ENCODE measurements at places on chromosomes 5 and 9.

DNA sequence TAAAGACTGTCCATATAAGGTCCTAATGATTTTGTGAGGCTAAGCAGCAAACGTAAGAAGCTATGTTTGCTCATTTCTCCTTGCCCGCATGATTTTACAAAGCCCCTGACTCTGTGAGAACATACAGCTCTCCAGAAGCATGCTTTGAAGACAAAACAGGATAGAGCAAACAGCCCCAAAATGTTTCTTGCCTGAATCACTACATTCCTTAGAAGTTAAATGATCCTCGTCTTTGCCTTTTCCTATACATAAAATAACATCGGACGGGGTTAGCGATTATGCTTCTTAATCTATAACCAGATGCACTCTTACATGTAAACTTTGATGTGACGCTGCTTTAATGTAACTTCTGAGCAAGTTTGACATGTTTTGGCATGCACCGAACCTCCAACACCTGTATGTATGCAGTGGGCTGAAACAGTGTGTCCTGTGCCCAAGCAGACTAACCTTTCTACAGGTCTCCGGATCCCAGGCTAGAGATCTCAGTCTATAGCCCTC, 353.7 kb downstream of the CETN3 start:
- DNase-seq, result no peak

DNA sequence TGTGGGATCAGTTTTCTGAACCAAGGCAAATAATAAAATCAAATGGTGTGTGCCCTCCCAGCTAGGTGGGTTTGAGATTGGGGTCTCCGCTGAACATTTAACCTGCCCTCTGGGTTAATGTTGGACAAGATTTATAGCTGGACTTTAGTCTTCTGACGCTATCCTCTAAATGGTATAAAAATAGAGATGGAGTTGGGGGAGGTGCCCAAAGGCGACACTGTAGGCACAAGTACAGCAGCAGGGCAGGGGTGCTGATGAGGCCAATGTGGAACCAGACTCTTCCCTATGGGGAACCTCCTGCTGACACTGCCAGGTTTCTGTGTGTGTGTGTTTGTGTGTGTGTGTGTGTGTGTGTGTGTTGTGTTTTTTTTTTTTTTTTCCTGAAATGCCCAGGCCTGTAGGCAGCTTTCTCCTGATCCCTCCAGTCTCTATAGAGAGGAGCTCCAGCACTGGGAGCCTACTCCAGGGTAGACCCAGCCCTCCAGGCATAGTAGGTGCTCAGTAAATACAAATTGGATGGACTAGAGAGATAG, 37.9 kb downstream of the PCDH1 start:
- DNase-seq, result no peak

DNA sequence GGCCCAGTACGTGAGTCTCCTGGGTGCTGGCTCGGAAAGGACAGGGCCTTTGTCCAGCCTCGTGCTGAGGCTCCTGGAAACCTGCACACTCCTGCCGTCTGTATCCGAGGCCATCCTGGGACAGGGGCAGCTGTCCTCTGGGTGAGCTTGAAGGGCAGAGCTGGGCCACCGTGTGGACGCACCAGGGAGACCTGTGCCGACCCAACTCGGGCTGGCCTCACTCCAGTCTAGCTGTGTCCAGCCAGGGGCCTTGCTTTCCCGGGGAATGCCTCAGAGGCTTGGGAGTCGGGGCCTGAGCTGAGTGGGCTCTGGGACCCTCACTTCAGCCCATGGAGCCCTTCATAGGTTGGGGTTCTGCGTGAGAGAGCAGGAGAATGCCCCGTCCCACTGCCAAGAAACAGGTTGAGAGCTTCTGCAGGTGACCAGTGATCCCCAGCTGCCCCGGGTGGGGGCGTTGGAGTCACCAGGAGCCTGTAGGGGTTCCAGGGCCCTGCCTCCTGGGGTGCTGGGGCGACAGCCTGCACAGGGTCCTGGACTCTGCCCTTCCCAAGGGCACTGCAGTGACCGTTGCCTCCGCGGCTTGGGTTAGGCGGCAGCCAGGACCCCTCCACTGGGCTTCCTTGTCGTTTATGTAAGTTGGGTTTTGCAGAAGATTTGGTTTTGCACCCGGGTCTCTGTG, 60.1 kb downstream of the COL5A1 start:
- DNase-seq, result no peak

GRCh38 chr5:39750661-39751060, 325.9 kb upstream of the DAB2 start:
- DNase-seq, result no peak

GRCh38 chr9:89746385-89747116, 141.7 kb downstream of the GADD45G start:
- no peak for DNase-seq

DNA sequence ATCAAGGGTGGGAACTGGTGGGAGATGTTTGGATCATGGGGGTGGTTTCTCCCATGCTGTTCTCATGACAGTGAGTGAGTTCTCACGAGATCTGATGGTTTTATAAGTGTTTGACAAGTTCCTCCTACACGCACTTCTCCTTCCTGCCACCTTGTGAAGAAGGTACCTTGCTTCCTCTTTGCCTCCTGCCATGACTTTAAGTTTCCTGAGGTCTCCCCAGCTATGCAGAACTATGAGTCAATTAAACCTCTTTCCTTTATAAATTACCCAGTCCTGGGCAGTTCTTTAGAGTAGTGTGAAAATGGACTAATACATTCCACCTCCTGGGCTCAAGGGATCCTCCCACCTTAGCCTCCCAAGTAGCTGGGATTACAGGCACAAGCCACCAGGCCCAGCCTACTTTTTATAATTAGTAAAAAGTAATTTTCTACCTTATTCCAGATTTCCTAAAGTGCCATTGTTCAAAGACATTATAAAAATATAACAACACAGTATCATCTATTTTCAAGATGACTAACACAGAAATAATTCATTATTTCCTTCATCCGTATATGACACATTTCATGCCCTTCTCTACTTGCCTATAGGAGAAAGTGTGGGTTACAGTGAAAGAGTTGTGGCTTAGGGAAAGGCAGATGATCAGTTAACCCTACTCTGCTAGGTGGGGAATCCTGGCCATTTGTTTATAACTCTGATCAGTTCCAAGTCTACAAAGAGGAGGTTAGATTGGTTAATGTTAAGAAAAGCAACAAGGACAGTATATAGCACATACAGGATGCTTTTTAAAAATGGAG, 99.9 kb downstream of the TTC39B start:
- DNase-seq, result no peak

DNA sequence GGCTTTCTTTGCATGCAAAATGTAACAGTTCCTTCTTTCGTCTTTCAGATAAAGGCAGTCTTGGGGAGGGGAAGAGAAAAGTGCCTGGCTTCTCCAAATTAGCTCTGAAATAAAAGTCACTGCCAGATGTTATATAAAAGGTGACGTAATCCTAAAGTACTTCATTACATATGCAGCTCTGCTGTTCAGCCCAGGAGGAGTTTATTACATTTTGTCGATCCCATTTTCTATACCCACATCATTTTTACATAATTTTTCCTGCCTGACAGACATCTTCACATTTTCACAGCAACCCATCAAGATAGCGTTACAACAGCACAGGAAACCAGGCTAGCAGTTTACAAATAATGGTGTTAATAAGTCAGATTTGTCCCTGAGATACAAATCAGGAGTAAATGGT, 86.7 kb upstream of the SLC30A5 start:
- no peak for DNase-seq

DNA sequence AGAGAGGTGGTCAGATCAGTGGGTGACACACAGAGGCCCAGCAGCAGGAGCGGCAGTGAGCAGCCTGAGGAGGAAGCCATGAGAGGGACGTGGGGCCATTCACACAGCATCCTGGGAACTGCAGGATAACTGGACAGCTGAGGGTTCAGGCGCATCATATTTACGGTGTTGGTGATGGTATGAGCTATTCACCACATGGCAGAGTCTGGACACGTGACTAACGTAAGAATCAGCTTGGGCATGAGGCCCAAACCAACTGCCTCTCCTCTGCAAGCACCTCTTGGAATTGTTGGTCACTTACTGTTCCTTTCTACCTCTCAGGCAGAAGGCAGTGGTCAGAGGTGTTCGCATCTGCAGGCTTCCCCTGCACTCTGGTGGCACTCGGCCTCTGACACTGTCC, 141.1 kb downstream of the ENTREP1 start:
- DNase-seq, result no peak

DNA sequence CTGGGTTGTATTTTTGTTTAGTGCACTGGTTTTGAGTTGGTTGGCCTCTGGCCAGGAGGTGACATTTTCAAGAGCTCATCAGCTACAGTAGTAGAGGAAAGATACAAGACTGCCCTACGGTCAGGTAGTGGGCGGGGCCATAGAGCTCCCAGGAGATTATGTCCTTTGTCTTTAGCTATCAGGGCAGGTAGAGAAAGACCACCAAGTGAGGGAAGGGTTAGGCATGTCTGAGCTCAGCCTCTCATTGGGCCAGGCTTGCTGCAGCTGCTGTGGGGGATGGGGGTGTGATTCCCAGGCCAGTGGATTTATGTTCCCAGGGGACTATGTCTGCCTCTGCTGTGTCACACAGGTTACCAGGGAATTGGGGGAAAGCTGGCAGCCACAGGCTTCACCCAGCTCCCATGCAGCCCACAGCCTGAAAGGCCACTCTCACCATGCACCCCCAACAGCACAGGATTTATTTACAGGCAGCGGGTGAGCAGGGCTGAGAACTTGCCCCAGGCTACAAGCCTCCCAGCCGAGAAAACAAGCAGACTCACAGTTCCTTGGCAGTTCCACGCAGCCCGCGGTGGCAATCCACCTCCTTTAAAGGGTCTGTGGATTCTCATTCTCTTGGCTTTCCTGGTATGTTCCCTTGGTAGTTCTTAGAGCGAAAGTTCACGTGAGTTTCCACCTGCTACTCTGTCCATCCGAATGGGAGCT, 37.5 kb upstream of the BOD1 start:
- DNase-seq, result no peak

DNA sequence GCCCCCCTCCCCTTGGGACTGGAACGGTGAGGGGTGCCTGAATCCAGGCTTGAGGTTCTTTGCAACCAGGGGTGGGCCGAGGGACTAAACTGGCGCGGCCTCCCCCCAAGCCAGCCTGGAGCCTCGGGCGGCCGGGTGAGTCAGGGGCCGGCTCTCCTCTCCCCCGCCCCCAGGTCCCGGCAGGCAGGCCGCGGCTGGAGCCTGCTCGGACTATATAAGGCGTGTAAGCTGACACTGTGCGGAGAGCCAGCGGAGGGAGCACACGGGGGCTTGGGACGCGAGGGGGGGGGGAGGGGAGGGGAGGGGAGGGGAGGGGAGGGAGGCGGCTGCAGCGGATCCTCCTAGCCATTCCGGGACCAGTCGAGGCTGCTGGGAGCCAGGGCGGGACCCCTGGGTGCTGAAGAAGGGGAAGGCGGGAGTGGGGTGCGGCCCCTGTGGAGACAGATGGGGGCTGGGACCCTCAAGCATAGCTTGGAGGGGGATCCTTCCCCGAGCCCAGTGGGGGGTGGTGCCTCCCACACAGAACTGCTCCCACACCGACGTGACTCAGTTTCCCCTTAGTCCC, 595 bp downstream of the PDLIM7 start:
- DNase-seq, result no peak

DNA sequence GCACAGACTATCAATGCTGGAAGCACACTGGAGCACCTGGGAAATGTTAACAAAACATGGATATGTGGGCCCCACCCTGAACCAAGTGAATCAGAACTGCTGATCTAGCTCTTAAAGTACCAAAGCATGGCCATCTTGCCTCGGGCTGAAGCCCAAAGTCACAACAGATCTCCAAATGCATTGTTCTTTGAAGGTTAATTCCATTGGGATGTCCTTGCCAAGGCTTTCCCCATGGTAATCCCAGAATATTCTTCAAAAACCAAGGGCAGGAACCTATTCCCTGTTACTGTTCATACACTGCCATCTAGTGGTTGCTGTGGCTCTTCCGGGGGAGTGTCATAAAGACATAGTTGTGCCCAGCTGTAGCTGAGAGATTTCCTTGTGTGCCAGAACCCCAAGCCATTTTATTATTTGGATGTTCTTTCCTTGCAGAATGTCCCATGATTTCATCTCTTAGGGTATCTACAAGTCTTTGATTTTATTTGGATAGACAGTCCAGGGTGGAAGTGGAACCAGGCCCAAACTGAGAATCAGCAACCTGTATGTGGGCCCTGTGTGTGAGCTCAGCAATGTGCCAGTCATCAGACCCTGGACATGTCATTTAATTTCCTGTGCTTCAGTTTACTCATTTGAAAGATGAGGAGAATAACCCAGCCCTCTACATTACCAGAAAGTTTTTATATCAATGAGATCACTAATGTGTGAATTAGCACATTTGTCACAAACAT, 290.0 kb downstream of the ACTL7B start:
- DNase-seq, result peak; percentile 21

DNA sequence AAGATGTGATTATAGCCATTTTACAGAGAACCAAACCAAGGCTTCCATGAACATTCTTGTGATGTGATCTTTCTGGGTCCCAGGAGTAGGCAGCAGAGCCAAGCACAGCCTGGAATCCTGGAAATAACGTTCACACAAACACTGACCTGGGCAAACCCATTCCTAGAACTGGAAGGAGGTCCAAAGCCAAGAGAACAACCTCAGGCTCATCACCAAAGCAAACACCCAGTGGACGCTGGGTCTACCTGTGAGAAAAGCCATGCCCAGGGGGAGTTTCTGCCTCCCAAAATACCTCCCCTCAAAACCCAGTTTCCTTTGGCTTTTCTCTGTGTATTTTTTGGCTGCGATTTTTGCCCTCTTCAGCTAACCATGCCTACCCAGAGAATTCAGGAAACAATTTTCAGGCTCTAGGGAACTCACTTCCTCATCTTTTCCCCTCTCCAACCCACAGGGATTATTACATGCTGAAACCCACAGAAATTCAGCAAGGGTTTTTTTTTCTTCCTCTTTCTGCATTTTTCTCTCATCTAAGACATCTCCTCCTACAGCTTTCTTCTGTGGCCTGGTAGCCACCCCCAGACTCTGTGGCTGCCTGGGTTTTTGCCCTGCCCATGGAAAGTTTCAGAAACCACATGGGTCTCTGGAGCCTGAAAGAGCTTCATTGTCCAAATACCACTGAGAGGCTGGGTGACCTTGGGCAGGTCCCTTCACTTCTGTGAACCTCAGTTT, 75.0 kb downstream of the TNC start:
- no peak for DNase-seq

GRCh38 chr5:59142138-59142537, 559.3 kb downstream of the RAB3C start:
- no peak for DNase-seq

DNA sequence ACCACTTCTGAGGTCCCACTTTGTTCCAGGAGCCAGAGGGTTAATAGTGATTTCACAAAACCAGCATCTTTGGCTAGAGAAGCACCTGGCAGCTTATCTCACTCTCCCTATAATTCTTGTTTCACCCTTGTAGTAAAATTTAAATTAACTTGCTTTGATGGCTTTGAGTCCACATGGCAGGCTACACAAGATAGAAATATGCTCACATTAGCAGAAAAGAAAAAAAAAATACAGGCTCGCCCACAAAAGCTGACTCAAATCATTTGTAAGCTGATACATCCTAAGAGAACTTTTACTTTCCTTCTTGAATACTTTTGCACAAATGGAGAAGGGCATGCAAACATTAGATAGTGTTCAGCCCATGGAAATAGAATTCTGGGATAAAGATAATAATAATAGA, 36.2 kb downstream of the TNFSF15 start:
- no peak for DNase-seq

DNA sequence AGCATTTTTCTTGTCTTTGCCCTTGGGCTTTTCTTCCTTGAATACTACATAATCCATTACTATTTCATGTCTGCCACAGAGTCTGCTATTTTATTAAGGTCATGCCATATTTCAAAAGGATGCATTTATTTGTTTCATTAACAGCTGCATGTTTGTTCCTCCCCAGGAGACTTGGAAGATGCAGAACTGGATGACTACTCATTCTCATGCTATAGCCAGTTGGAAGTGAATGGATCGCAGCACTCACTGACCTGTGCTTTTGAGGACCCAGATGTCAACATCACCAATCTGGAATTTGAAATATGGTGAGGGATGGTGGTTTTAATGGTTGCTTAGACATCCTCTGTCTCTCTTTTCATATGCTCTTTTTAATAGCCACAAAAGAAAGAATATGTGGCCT, 4.0 kb downstream of the IL7R start:
- no peak for DNase-seq
